Hepatocyte (in vitro differentiated cells): ENCODE measurements at places on chromosomes 5 and 9.

GRCh38 chr5:146009020-146009419, 72.6 kb downstream of the SH3RF2 start:
- DNase-seq = no peak

DNA sequence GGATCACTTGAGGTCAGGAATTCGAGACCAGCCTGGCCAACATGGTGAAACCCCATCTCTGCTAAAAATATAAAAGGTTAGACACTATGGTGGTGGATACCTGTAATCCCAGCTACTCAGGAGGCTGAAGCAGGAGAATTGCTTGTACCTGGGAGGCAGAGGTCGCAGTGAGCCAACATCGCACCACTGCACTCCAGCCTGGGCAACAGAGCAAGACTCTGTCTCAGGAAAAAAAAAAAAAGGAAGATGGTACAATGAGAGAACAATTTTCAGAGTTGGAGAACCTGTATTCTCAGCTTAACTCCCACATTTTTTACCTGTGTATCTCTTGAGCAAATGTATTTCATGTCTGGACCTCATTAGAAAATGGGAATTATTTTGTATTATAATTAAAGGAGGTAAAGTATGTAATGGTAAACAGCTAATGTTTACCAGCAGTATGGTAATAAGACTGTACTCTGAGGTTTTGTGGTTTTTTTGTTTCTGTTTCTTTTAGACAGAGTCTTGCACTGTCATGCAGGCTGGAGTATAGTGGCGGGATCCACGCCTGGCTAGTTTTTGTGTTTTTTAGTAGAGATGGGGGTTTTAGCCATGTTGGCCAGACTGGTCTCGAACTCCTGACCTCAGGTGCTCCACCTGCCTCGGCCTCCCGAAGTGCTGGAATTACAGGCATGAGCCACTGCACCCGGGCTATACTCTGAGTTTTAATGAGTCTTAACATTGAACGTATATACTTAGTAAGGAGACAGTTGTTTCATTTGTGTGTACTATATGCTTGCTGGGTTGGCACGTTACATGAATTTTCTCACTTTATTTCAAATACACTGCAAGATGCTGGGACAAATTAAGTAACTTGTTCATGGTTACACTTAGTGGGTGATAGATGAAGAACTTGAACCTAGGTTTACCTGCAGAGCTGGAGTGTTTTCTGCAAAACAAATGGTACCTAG, 16.2 kb downstream of the UHRF2 start:
- no peak for DNase-seq

DNA sequence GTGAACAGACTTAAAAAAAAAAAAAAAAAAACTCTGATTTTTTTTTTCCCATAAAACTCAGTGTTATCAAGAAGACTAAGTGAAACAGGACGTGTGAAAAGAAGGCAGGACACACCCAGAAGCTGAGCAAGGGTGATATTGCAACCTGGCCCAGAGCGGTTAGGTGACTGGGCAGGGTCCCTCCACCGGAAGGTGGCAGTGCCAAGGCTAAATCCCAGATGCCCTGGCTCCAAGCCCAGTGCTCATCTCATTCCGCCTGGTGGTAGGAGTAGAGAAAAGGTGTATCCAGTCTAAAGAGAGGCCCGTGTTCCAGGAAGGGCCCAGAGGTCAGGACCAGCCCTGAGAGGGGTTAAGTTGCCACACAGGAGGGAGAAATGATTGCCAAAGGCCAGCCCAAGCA, 51.5 kb upstream of the SAP30L start:
- no peak for DNase-seq

- DNase-seq = no peak
Measured at GRCh38 chr9:34085581-34086500, 37.2 kb upstream of the UBAP2 start.

GRCh38 chr5:107576736-107577393, 93.9 kb downstream of the EFNA5 start:
- no peak for DNase-seq

GRCh38 chr5:13955896-13956295, 11.4 kb upstream of the DNAH5 start:
- DNase-seq = no peak
